ENCODE measurements at places on chromosomes 11 and 22. TPM values are rescaled to one million over a fixed set of nuclear protein-coding genes. Genes with fewer than 3 reads are reported as not detected.

Gene VPS11
- total RNA-seq = 30.6 TPM

Gene ANO9
- 0.76 TPM for total RNA-seq

Gene PPP1R14B
- 89.6 TPM for total RNA-seq

Gene CADM1
- 0.34 TPM for total RNA-seq

Gene MMP12
- total RNA-seq = not detected

Gene SLC7A4
- not detected for total RNA-seq

Gene ADAMTS15
- 15.7 TPM for total RNA-seq
